Posterior vena cava (tissue), 2 donors: ENCODE measurements at places on chromosomes 6 and 20. TPM values are rescaled to one million over a fixed set of nuclear protein-coding genes. Genes with fewer than 3 reads are reported as not detected.

Gene SGK2
- total RNA-seq, result 1.3 TPM

Gene SPDEF
- total RNA-seq, result not detected

Gene UBE2C
- 0.79 TPM for total RNA-seq

Gene PREP
- 21.2 TPM for total RNA-seq

Gene HLA-DQA2
- 1.1 TPM for total RNA-seq

Gene FARS2
- total RNA-seq, result 13.3 TPM

Gene FAM83C
- not detected for total RNA-seq

Gene MCCD1
- not detected for total RNA-seq

Gene XPO5
- 18.4 TPM for total RNA-seq

Gene TMEM74B
- total RNA-seq, result 0.71 TPM

Gene PPP1R10
- 35.2 TPM for total RNA-seq

Gene C2
- 59.6 TPM for total RNA-seq

Gene C20orf204
- total RNA-seq, result 0.83 TPM

Gene MDN1
- total RNA-seq, result 27.3 TPM

Gene TMEM181
- total RNA-seq, result 24.1 TPM

Gene GLP1R
- total RNA-seq, result not detected

Gene SRSF12
- total RNA-seq, result 3.4 TPM

Gene SMOC2
- total RNA-seq, result 176 TPM

Gene SLC35F1
- total RNA-seq, result 1.2 TPM

Gene OGFRL1
- 37.6 TPM for total RNA-seq

Gene PBX2
- total RNA-seq, result 49.4 TPM

Gene PHF20
- total RNA-seq, result 59.6 TPM

Gene UST
- total RNA-seq, result 19.4 TPM

Gene CDKAL1
- 13.1 TPM for total RNA-seq

Gene AVP
- total RNA-seq, result not detected
